Skeletal muscle tissue (tissue), 5 donors: ENCODE measurements at places on chromosomes 5 and 9. TPM values are rescaled to one million over a fixed set of nuclear protein-coding genes. Genes with fewer than 3 reads are reported as not detected.

LCNL1 gene
- total RNA-seq, result under 0.01 TPM

TMC1 gene
- 0.52 TPM for total RNA-seq

CD180 gene
- total RNA-seq, result 1.0 TPM

FOXD4L6 gene
- total RNA-seq, result not detected

QRFP gene
- total RNA-seq, result not detected

POLE3 gene
- total RNA-seq, result 32.4 TPM

C9orf153 gene
- total RNA-seq, result 1.6 TPM

PCDHGA1 gene
- 0.52 TPM for total RNA-seq

CA9 gene
- total RNA-seq, result under 0.01 TPM

WDR41 gene
- total RNA-seq, result 60.5 TPM

FBP2 gene
- 72.5 TPM for total RNA-seq

PLPP7 gene
- 34.4 TPM for total RNA-seq

ABLIM3 gene
- 15.1 TPM for total RNA-seq

EDIL3 gene
- 14.1 TPM for total RNA-seq
